CD8-positive, alpha-beta memory T cell (primary cell): ENCODE measurements at places on chromosomes 1 and 21. TPM values are rescaled to one million over a fixed set of nuclear protein-coding genes. Genes with fewer than 3 reads are reported as not detected.

The LCE1E gene
- not detected for polyA plus RNA-seq

The SYCP1 gene
- not detected for polyA plus RNA-seq

DNA sequence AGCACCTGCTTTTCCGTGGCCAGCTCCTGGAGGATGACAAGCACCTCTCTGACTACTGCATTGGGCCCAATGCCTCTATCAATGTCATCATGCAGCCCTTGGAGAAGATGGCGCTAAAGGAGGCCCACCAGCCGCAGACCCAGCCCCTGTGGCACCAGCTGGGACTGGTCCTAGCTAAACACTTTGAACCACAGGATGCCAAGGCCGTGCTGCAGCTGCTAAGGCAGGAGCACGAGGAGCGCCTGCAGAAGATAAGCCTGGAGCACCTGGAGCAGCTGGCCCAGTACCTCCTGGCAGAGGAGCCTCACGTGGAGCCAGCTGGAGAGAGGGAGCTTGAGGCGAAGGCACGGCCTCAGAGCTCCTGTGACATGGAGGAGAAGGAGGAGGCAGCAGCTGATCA is 413 bp downstream of the UBL4B start:
- no peak for DNase-seq

- DNase-seq = no peak
These were observed 124.2 kb downstream of the KCNN3 start for GRCh38 chr1:154745750-154746425.

- DNase-seq = no peak
These were observed 436.3 kb downstream of the PRDM2 start for GRCh38 chr1:14136152-14136763.

GRCh38 chr1:20210736-20211460 is 24.6 kb upstream of the PLA2G2C start:
- DNase-seq = no peak

The ZBTB18 gene
- polyA plus RNA-seq = 1.5 TPM

The DISP1 gene
- 2.6 TPM for polyA plus RNA-seq

DNA sequence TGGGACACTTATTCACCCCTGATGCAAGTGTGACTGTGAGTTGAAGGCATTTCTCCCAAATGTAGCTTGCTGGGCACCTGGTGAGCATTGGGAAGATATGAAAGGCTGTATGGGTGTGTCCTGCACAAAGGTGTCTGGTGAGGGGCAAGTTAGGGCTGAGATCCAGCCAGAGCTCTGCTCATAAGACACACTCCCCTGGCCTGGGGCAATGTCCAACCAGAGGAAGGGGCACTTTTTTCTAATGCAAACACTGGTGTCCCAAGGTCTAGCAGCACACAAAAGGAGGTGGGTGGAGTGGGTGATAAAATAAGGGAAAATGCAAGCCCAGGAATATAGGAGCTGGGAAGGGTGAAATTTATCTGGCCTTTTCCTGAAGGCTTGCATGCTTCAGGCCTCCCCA is 57.0 kb upstream of the TRABD2B start:
- DNase-seq = no peak

DNA sequence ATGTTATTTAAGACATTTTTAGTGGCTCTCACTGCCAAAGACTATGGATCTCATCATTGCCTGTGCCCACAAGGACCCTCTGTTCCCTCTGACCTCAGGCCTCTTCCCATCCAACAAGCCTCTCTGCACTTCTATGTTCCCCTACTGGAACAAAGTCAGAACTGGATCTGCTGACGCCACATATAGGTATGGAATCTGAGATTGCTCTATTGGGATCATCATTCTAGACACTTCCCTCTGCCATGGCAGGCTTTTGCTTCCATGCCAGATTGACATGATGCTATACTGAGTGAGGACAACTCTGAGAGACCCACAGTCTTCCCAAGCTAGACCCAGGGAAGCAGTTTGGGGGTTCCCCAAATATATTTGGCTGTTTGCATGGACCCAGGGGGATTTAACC is 76.0 kb upstream of the ZNF648 start:
- no peak for DNase-seq

DNA sequence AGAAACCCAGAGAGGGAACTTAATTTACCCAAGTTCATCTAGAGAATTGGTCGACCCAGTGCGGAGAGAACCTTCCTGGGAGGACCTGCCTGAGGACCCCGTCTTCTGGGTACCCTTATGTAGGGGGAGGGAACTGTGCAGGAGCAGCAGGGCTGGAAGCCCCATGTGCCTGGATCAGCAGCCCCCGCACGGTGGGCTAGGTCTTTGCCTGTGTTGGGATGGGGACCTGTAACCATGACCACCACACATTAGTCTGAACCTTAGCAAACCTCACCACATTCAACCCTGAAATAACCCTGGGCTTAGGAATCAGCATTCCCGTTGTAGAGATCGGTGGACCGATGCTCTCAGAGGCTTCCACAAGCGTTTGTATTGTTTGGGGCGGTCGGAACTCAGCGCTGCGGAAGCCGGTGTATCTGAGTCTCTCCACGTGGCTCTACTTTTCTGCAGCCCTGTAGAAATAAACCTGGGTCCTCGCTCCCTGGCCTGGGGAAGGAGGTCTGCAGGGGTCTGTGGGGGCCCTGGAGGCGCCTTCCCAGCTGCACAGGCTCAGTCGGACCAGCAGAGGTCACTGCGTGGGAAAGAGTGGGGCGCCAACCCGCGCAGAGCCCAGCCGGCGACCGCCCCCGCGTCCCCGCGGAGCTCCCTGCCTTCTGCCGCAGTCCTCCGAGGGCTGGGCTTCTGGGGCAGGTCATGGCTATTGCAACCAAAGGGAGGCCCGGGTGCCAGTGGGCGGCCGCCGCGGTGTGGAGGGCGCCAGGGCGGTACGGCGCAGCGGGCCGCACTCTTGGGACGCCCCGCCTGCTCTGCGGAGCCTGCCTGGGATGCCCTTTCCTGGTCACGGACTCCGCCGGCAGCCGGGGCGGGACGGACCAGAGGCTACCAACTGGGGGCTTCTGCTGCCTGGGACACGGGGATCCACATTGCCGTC is 36.2 kb upstream of the KCNA10 start:
- DNase-seq = peak; percentile 41

DNA sequence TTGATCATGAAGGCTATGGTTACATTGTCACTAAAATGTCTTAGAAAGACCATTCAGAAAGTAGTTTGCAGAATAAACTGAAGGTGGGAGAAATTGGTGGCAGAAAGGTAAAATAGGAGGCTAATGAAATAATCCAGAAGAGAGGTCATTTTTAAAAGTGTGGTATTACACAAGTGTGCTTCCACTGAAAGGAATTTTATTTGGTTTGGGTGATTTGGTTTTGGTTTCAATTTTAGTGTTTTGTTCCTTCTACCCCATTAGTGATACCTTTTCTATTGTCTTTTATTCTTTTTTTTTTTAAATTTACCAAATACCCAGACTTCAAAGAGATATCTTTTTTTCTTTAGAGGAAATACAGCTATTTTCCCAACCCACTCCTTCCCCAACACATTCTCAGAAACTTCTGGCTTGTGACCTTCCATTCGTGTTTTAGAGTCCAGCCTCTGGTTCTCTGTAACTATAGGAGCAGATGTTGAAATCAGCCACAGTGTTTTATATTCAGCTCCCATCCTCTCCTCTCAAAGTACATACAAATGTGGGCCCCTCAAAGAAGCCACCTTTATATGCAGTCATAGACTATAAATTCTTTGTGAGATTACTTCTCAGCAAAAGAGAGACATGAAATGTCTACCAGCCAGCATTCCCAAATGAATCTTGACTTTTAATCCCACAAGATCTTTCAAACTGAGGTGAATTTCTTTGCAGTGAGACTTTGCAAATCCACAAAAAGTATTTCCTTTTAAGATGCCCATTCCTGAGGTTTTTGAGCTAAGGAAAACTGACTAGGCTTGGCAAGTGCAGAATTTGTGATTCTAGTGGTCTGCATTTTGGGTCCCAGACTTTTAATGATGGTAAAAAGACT is 42.0 kb upstream of the PALMD start:
- DNase-seq = no peak

- DNase-seq = no peak
These were observed 998.6 kb upstream of the B3GALT2 start for GRCh38 chr1:194184974-194185373.
